Jurkat, Clone E6-1 (cell line): ENCODE measurements at places on chromosomes 6 and 20.

GRCh38 chr20:5220321-5221060 lies 93.7 kb downstream of the CDS2 start:
- no peak for DNase-seq

DNA sequence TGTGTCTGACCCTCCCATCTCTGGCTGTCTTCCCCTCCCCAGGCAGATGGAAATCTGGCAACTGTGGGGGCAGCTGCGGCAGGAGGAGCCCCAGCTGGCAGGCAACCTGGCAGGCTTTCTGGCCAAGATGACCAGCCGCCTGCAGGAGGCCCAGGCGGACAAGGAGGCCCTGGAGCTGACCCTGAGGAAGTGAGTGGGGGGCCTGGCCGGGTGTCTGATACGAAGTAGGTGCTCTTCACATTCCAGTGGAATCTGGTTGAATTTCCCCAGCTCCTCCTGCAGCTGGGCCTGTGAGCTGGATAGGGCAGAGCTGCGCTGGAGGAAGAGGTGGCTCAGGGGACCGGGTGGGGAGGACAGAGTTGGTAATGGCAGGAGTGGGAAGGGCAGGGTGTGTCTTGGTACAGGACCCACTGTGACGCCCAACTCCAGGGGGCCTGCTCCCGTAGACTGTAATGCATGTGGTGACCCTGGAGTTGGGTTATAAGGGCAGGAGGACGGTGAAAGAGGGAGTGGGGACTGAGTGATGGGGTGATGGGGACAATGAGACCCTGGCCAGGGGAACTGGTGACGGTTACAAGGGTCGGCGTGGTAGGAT lies 19.7 kb downstream of the RAB44 start:
- no peak for DNase-seq

- no peak for DNase-seq
These were observed 42.3 kb downstream of the IL20RA start for GRCh38 chr6:137002505-137002904.

- no peak for DNase-seq
These were observed 225.0 kb downstream of the ALDH8A1 start for GRCh38 chr6:134724771-134725340.

DNA sequence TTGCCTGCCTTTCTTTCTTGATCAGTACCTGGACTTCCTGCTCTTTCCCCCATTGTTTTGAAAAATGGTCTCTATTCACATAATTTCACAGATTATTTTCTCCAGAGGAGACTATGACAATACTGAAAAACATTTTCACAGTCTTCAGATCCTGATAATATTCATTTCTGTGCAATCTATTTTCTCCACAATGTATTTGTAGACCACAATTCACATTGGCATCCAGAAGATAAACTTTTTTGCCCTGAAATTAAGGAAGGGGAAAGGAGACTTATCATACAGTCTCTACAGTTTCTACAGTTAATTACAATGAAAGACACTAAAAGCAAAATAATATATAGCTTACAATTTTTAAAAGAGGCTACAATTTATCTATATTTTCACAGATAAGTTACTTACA lies 18.4 kb downstream of the LCA5 start:
- no peak for DNase-seq

DNA sequence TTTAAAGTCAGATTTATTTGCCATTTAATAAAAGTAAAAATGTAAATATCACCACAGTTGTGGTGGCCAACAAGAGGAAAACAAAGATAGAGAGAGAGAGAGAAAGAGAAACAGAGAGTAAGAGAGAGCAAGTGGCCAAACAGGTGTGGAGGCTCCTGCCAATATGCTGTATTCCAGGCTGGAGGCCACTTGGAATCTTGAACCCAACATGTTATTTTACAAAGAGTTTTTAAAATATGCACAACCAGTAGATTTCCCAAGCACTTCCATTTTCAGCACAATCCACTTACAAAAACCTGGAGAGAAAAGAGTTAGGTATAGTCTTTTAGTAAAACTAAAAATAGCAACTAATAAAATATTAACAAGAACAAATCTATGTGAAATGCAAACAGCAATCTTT lies 1323.1 kb upstream of the CITED2 start:
- DNase-seq: no peak

DNA sequence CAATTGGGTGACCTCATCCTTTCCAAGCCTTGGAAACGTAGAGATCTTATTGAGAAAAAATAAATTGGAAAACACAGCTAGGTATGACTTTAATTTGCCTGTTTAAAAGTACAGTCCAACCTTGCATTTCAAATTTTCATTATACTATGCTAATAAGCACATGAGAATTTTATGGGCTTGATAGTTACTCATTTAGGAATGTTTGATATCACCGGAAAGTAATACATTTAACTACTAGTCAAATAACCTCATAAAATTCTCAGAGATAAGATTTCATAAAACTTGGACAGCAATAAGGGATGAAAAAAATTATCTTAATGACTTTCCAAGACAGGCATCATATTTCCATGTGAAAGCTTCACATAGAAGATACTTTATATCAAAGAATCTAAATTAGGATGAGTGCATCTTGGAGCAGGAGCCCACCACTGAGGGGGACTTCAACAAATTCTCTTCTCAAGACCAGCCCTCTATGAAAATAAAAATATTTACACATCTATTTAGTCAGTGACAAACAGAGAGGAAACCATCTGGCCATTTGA lies 236.3 kb downstream of the EPHA7 start:
- DNase-seq: no peak

DNA sequence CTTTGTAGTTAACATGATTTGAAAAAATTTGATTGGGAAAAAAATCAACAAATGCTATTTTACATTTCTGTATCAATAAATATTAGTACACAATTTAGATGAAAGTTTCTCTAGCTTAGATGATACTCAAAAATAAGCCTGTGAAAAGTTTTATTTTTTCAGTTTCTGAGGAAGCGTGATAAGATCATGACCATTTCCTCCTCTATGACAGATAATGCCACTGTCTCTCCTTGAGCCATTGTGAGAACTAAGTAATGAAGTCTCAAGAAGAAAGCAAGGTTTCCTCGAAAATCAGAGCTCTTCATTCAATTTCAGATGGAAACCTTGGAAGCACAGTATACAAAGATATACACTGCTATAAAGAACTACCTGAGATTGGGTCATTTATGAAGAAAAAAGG lies 395.0 kb downstream of the HDGFL1 start:
- peak; percentile 4 for DNase-seq

GRCh38 chr20:17497821-17498580 lies 33.2 kb downstream of the BFSP1 start:
- no peak for DNase-seq

GRCh38 chr6:149049230-149049629 lies 268.3 kb upstream of the TAB2 start:
- no peak for DNase-seq

GRCh38 chr6:169915769-169916550 lies 164.5 kb downstream of the ERMARD start:
- DNase-seq: no peak

DNA sequence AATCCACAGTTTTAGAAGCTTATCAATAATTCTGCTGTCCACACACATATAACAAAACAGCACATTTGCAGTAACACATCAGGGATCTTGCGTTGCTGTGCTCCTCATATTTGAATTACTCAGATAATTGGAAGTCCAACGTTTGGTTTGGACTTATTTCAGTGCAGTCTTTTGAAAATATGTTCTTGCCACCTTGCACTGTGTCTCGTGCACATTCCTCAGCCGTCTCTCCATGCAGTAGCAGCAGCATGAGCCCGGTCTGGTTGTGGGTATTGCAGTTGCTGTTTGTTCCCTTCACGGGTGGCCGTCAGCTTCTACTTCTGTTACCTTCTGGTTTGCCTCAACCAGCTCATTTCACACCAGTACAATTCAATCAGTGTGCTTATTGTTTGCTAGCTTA lies 215.5 kb downstream of the SLC24A3 start:
- DNase-seq: no peak

DNA sequence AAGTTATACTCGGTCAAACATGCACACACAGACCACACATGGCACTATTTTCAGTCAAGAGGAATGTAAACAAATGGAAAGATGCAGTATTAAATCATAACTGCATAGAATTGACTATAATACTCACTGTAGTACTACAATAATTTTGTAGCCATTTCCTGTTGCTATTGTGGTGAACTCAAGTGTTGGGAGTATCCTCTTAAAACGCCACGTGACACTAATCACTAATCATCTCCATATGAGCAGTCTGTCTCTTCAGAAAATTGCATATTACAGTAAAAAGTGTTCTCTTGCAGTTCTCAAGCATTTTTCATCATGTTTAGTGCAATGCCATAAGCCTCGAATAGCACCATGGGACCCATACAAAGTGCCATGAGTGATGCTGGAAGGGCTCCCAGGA lies 258.7 kb upstream of the ID4 start:
- DNase-seq: no peak

DNA sequence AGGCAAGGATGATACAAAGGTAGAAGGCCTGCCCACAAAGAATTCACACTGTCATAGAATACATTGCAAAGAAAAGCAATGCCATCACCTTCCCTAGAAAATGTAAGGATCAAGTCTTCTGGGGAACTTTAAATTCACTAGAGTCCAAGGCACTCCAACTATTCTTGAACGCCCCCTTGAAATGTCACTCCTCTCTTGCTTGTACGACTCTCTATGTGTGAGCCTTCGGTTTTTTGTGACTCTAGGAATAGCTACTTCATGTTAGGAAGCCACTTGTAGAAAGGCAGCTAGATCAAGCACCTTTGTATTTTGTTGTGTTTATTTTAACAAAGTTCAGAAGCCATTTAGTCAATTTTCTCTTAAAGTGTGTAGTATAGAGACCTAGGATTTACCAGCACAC lies 159.2 kb upstream of the ARID1B start:
- no peak for DNase-seq

DNA sequence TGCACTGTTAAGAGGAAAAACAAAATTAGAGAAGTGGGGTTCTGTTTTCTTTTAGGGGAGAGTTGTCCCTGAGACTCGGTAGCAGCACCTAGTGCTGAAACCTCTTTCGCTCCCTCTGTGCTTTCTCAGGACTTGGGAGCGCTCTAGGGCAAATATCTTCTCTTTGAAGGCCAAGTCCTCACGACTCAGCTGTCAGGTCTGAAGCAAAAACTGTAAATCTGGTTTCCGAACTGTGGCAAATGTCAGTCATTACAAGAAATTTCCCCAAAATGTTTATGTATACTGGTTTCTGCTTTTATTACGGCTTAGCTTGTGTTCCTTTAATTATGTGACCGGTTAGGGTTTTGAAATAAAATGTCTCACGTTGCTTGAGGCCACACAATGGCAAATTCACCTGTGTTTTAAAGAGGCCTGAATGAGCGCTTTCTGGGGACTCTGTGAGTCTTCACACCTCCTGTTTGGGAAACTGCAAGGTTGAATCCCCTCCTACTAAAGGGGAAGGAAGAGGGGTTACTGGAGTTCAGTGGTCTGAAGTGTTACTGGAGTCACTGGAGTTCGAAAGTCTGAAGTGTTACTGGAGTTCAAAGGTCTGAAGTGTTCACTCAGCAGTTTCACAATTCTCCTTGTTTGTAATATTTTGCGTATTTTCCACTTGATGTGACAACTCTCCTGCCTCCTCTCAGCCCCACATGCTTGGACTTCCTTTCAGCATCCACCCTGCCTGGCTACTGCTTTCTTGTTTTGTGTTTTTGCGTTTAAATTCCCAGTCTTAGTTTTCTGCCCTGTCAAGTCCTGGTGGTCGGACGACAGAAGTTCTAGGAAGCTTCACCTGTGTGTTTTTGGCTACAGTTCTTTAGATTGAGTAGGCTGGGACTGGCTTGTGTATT lies 1.6 kb downstream of the SMPDL3A start:
- DNase-seq: no peak

DNA sequence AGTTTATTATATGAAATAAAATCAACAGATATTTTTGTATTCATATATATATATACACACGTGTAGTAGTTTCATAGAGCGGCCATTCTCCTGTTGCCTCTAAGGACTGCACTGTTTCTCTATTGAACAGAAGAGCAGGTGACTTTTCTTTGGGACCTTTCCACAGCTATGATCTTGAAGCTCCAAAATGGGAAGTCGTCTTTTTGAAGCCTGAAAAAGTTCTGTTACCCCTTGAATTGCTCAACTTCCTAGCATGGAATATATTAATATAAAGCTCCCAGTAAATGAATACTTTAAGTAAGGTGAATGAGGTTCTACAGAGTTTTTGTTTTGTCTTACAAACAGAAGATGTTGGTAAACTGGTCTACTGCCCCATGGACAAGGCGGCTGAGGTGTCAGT lies 42.2 kb upstream of the ADTRP start:
- DNase-seq: no peak

- peak; percentile 60 for DNase-seq
These were observed 66.6 kb upstream of the CTNNBL1 start for GRCh38 chr20:37627060-37627766.

DNA sequence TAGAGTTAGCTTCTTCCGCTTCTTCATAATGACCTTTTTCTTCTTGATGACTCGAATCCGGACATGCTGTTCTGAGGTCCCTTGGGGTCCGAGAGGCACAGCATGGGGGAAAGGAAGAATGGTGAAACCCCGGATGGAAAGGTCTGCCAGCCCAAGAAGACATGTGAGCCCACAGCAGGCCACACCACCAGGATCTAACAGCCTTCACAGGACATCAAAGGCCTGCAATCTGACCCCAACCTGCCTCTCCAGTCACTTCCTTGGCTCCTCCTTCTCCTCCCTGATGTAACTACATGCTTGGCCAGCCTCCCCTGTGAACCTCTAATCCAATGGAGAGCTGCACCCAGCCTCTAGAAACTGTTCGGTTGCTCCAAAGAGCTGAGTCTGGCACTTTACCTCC lies 1.6 kb downstream of the CPXM1 start:
- DNase-seq: no peak

GRCh38 chr6:142870787-142871415 lies 74.1 kb downstream of the HIVEP2 start:
- no peak for DNase-seq

GRCh38 chr6:21270636-21271201 lies 322.8 kb upstream of the SOX4 start:
- no peak for DNase-seq

DNA sequence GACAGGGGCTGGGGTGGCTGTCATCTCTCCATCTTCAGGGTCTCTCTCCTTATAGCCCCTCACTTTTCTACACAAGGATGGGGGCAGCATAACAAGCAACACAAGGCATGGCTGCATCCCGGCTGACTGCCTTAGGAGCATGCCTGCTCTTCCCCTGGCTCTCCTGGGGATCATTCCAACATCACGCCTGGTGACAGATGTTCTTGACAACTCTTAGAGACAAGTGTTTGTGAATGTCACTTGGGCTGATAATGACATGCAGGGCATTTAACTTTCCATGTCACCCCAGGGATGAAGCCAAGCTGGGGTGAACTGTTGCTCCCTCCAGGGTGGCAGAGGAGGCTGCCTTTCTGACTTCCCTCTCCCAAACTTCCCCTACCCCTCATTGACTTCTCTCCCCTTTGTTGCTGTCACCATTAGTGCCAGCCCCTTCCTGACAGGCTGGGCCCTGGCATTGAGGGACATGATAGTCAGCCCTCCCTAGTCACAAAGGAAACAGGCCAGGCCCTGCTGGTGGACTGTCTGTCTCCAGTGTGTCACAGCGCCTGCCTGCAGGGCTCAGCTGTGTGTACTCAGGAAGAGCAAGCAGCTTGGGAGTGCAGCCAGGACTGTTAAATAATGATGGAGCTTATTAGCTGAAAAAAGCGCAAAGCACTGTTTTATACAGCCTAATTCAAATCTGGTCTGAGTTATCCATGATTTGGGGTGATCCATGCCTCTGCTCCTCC lies 161.8 kb downstream of the LRFN2 start:
- no peak for DNase-seq
